ENCODE measurements at places on chromosomes 16 and 17. TPM values are rescaled to one million over a fixed set of nuclear protein-coding genes. Genes with fewer than 3 reads are reported as not detected.
A peak's percentile ranks its signal among the peaks of the same experiment; 100 is the strongest.

DNA sequence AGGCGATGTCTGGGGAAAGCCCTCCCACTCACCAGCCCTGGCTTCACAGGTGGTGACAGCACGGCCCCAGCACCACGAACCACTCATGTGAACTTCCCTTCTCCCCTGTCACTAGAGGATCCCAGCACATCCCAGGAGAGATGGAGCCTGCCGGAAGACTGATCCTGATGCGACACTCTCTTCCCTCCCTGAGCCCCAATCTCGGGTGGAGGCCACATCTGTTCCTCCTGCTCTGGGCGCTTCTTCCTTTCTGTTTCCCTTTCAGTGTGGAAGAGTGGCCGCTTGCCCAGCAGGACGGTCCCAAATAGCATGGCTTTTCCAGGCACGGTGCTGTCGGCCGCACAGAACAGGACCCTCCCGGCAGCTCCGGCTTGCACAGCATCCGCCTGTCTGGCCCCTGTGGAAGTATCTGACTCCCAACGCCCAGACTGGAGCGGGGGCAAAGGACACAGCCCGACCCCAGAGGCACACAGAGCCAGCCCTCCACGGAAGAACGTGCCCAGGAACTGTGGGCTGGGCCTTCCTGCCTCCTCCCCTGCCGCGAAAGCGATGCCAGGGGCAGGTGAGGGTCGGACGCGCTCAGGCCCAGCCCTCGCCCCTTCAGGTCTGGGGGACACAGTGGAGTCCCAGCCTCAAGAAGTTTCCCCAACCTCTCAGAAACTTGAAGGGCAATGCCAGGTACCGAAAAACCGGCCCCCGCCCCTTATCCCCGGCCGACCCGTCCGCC is 37.6 kb downstream of the CBFA2T3 start:
- DNase-seq, result no peak

DNA sequence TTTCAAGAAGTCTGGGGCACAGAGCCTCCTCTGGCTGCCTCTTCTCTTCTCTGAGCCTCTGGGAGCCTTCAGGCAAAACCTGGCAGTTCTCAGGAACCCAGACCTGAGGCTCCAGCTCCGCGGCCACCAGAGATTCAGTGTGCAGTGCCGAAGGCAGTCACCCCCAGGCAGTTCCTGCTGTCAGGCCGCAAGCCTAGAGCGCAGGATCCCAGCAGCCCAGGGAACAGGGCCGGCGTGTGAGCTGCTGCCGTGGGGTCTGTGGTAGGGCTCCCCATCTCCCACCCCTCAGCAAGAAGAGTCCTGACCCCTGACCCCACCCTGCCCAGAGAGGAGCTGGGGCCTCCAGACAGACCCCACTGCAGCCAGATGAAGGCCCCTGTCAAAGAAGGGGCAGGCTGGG is 78.2 kb downstream of the AMFR start:
- no peak for DNase-seq

DNA sequence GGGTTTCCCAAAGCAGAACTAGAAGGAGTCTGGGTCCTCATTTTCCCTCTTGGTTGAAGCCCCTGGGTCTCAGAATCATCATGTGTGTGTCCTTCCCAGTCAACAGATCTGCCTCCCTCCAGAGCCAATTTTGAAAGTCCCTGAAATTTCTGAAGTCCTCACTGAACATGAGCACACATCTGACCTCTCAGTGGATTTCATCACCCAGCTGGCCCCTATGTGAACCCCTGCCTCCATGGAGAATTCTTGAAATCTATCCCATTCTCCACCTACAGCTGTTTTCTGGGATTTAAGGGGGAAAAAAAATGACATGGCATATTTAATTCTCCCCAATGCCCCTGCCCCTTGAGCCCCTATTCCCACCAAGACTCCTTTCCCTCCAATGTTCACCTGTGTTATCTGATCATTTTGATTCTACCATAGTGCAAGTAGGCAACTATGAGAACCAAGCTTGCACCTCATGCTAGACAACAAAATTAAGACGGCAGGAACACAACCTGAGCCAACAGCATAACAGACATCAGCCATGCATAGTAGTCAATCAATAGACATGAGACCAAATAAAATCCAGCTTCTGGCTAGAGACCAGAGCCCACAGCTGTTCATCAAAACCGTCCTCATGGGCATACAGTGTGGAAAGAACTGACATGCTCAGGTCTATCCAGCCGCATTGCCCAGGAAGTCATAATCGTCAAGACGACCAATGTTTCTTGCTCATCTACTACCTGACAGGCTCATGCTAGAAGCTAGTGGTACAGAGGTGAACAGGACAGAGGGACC is 14.9 kb downstream of the SOX9 start:
- DNase-seq, result no peak

DNA sequence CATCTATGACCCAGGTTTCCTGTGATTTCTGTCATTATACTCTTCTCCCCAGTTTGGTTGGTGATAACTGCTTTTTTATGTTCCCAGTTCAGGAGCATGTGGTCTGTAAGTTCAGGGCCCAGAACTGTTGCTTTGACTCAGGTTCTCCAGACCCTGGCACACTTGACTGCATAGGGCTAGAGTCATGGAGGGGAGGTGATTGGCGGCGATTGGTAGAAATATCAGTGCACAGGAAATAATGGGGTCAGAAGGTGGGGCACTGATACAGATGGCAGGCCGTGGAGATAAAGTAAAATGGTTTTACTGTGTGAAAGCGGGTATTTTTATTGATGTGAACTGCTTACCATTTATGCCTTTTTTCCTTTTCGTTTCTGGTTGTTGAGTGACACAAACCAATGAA is 28.7 kb downstream of the TAC4 start:
- no peak for DNase-seq

GRCh38 chr16:35144212-35144932 is 1685.0 kb downstream of the TP53TG3F start:
- no peak for DNase-seq

DNA sequence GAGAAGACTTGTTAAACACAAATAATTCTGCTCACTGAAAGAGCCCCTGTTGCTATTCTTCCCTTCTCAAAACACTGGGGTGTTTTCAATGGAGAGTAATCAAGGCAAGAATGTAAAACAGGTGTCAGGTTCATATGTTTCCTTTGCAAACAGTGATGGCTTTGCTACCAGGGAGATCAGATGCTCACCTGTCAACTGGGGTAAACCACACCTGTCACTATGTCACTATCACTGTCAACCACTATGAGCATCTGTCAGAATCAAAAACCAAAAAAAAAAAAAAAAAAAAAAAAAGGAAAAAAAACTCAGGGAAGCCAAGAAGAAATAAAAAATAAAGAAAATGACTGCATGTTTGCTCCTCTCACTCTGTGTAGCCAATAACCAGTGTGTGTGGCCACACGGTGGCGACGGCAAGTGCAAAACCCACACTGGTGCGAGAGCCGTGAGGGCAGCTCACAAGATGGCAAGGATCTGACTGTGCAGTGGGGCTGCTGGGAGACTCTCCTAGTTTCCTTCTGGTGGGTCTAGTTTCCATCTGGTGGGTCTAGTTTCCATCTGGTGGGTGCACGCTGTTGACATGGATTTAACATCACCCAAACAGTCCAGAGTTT is 22.7 kb downstream of the USP22 start:
- DNase-seq, result peak; percentile 57

DNA sequence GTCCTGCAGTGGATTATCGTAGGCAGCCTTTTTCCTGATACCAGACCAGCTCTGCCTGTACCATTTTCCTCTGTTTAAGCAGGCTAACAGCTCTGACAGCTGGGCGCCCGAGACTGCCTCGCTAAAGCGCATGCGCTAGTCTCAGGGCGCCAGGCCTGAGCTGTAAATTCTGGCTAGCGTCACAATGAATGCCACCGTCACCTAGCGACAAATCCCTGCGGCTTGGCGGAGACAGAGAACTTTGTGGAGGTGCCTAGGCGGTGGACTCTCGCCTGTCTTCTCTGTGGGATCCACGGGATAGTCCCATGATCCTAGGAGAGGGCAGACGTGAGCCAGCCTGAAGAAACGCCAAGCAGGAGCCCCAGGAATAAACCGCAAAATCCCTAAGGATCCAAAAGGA is 573.9 kb downstream of the KCNJ18 start:
- DNase-seq, result no peak

DNA sequence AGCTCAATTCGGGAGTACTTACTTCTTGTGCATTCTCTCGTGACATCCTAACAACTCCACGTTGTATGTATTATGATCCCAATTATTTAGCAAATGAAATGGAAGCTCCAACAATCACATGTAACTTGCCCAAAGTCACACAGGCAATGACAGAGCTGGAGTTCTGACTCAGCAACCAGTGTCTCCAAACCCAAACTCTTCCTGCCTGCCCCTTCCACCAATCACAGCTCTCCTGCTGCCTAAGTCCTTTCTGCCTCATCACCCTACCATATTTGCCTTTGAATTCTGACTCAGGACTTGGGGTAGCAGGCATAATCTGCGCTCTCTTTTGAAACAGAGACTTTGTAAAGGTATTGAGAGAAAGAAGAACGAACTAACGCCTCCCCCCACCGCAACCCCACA is 245.2 kb upstream of the MAF start:
- no peak for DNase-seq

GRCh38 chr16:23694265-23694643 is 15.6 kb downstream of the PLK1 start:
- DNase-seq, result no peak

- no peak for DNase-seq
These were observed 7.9 kb upstream of the PLEKHG4 start for GRCh38 chr16:67271446-67271845.

DNA sequence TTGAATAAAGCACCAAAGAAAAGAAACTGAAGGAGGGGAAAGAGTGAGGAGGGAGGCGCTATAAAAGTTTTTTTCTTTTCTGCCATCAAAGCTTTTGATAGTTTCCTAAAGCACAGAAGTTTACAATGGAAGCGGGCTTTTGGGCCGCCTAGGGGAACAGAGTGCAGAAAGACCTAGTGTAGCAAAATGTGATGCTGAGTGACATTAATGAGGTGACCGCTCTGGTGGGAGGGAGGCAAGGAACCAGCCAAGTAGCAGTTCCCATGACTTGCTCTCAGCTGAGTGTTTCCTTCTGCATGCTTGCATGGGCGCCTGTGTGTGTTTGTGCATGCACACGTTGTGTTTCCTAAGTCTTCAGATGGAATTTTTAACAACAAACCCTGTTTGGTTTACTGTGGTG is 15.5 kb downstream of the MSI2 start:
- DNase-seq, result no peak

DNA sequence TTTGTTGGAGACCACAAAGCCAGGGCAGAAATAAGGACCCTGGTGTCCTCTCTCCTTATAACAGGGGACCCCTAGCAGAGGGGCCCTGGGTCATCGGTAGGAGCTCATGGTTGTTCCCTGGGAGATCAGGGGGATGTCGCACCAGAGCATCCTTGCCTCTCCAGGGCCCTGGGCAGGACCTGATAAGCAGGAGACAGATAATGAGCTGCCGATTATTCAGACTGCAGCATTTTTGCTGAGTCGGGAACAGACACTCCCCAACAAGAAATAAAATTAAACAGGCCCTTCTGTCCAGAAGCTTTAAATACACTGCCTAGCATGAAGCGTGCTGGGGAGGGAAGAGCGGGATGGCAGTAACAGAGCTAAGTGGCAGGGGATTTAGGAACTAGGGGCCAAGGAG is 15.4 kb upstream of the GFAP start:
- DNase-seq, result no peak

NT5C3B gene
- 15.7 TPM for total RNA-seq

ZFP3 gene
- total RNA-seq, result 3.5 TPM

PRSS21 gene
- total RNA-seq, result 6.0 TPM

SPN gene
- total RNA-seq, result 352 TPM

NXPH3 gene
- total RNA-seq, result not detected

C16orf74 gene
- 0.21 TPM for total RNA-seq

FSCN2 gene
- total RNA-seq, result 0.52 TPM

SHCBP1 gene
- total RNA-seq, result 60.2 TPM
